ENCODE measurements at places on chromosomes 6 and 20. TPM values are rescaled to one million over a fixed set of nuclear protein-coding genes. Genes with fewer than 3 reads are reported as not detected.

Gene BPIFA1
- not detected for total RNA-seq

Gene SMAP1
- total RNA-seq = 65.4 TPM

Gene TMEM217
- not detected for total RNA-seq

Gene PEX7
- total RNA-seq = 5.6 TPM

Gene SYTL3
- 2.5 TPM for total RNA-seq

Gene PLCB4
- total RNA-seq = 19.1 TPM

Gene ARFGEF3
- total RNA-seq = 84.8 TPM

Gene EDN3
- 0.63 TPM for total RNA-seq

Measured in parietal lobe (tissue), 2 donors.